ENCODE measurements at places on chromosomes 2 and 18.

- no peak for DNase-seq
Measured at GRCh38 chr18:67636597-67637385, 120.3 kb upstream of the DSEL start.

DNA sequence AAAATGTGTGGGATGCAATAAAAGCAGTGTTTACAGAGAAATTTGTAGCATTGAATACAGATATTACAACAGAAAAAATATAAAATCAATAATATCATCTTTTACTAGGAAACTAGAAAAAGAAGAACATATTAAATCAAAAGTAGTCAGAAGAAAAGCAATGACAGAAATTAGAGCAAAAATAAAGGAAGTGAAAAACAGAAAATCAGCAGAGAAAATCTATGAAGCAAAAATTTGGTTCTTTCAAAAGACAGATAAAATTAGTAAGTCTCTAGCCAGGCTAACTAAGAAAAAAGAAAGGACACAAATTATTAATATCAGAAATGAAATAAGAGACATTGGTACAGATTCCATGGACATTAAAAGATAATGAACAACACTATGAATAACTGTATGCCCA is 212.0 kb upstream of the MGAT5 start:
- DNase-seq, result no peak

- DNase-seq, result no peak
Measured at GRCh38 chr2:202036601-202037037, 3.0 kb downstream of the FZD7 start.

GRCh38 chr2:75153221-75153620 is 46.1 kb downstream of the TACR1 start:
- DNase-seq, result no peak

- DNase-seq, result no peak
Measured at GRCh38 chr18:44730803-44731529, 50.3 kb downstream of the SETBP1 start.

- DNase-seq, result no peak
Measured at GRCh38 chr2:2913601-2914120, 464.0 kb downstream of the EIPR1 start.

GRCh38 chr2:169330555-169331198 is 31.7 kb downstream of the LRP2 start:
- no peak for DNase-seq

GRCh38 chr2:870426-870825 is 80.2 kb upstream of the SNTG2 start:
- DNase-seq, result no peak

- no peak for DNase-seq
Measured at GRCh38 chr2:226671141-226671676, 128.4 kb downstream of the IRS1 start.

GRCh38 chr2:27306573-27307286 is 1.5 kb downstream of the UCN start:
- no peak for DNase-seq

GRCh38 chr2:70903641-70904340 is 31.9 kb upstream of the ATP6V1B1 start:
- DNase-seq, result no peak
